SK-N-MC (cell line): ENCODE measurements at places on chromosomes 6 and 20.

GRCh38 chr20:57663241-57663640 is 43.0 kb upstream of the ZBP1 start:
- no peak for DNase-seq

DNA sequence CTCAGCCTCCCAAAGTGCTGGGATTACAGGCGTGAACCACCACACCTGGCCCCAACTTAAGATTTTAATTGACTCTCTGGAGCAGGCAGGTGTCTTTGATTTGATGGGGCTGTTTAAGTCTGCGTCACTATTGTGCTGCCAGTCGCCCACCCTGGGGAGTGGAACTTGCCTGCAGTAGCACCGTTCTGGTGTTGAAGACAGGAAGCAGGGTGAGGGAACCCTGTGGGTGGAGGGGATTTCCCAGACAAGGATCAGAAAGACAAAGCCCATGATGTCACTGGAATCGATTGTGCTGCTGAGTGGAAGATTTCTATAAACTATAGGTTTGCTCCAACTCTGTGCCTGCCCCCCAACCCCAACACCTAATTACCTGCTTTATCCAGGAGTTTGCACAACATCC is 11.0 kb downstream of the ALDH8A1 start:
- DNase-seq = no peak

- no peak for DNase-seq
Observed at GRCh38 chr6:841569-841968, 148.6 kb upstream of the EXOC2 start.

DNA sequence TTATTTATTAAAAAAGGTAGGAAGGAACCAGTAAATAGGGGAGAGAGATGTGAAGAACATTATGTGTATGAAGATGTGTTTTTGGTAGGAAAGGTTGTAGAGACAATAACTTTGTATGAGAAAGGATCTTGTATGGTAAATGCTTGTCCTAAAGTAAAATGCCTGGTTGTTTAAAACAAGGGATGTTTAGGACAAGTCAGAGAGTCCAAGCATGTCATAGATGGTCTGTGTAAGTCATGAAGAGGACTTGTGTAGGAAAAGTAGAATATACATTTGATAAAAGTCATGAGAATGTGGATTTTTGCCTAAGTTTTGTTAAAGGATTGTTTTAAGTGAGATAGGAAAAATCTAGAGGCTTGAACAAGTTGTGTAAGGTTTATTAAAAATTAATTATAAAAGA is 325.1 kb downstream of the CDH26 start:
- DNase-seq = no peak

DNA sequence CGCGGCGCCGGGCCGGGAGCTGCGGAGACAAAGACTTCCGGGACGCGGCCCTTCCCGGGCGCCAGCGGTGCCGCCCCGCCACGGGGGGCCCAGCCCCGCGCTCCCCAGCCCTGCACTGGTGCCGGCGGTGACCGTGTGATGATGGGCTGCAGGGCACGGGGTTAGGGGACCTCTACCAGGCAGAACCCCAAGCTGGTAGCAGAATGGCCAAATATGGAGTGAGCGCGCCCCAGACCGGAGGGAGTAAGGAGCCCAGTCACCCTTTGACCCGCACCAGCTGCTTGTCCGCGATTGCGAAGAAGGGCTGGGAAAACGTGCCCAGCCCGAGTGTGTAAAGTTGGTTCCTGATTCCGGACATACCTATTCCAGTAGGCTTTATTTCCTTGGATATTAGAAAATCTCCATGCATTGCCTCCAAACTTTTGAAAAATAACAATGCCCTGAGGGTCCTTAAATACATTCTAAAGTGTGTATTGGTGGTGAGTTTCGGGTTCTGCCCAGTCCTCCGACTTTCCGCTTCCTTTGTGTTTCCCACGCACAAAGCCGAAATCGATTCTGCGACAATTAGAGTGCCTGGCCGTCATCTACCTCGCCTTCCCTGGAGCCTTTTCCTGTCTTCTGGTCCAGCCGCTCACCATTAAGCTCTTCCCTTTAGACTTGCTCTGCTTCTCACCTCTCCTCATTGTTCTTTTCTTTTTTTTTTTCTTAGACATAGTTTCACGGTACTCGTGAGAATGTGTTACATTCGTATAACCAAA is 1.1 kb downstream of the ABRACL start:
- DNase-seq = no peak

DNA sequence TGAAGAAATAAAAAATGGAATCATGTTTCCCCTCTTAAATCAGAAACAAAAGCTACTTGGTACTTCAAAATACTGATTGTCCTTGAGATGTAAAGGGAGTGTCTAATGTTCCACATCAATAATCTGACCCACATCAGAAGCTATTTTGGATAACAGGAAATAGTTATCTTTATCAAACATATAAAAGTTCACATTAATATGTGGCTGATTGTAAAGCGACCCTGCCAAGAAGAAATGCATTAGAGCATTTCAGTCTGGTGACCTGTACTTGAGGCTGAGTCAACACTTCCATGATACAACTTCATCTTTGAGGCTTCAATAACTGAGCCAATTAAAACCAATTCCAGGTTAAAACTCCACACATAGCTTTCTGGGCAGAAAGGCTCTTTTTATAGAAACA is 31.8 kb downstream of the SYNE1 start:
- DNase-seq = peak; percentile 78

DNA sequence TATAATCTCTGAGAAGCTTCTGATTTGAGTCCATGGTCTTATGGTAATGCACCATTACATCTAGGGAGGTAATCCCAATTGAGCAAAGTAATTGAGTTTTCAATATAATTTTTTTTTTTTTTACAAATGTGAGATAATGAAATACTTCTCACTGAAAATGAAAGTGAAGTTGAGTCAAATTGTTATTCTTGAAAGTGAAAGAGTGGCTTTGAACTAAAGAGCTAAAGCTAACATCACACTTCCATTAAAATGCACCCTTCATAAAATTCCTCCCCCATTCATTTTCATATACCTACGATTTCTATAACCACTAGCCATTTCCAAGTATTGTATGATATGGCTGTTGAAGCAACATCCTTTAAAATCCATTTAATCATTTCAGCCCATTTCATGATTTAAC is 149.1 kb upstream of the IMPG1 start:
- DNase-seq = no peak

DNA sequence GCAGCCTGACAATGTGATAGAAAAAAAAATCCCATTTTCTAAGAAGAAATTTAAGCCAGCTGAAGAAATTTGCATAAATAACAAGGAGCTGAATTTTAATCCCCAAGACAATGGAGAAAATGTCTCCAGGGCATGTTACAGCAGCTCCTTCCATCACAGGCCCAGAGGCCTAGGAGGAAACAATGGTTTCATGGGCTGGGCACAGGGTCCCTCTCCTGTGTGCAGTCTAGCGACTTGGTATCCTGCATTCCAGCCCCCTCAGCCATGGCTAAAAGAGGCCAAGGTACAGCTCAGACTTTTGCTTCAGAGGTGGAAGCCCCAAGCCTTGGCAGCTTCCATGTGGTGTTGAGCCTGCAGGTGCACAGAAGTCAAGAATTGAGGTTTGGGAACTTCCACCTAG is 73.1 kb downstream of the C6orf118 start:
- DNase-seq = no peak

GRCh38 chr6:7628479-7628878 is 38.5 kb downstream of the SNRNP48 start:
- no peak for DNase-seq

DNA sequence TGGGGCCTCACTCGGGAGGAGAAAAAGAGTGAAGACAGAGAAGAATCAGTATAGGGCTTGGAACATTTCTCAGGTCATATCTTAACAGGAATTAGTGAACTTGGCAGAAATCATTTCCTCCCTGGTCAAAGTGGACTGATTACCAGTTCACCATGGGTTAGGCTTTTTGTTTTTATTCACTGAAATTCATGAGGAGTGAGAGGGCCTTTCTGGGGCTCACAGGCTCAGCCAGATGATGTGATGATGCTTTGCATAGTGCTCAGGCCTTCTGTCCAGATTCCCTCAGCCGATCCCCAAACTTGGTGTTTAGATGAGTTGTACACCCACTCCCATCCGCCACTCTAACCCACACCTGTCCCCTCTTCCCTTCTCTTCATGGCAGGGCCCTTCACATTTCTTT is 32.5 kb downstream of the SRSF3 start:
- DNase-seq = no peak

DNA sequence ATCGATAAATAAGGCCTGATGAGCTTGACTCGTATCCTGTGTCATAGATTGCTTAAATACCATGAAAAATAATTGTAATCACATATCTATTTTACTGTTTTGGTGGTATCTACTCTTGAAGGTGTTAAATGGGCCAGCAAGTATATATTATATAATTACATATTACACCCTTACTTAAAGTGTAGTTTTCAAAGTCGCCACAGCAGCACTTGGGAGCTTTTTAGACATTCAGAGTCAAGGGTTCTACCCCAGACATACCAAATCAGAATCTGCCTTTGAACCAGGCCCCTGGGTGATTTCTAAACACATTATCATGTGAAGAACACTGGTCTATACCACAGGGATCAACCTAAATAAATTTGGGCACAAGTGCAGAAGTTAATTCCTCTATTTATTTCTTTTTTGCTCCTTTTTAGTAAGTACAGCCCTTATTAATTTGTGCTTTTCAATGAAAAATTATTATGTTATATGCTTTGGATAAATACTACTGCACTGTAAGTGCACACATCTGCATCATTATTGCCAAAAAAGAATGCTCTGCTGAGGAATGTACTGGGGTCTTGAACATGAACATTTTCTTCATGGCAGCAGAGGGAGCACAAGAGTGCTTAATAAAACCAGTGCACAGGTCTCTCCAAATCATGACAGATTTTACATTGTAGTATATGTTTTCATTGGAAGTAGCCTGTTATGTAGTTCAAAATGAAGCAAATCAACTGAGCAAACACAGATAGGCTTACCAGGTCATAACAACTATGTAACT is 3.1 kb upstream of the ATXN1 start:
- DNase-seq = no peak

DNA sequence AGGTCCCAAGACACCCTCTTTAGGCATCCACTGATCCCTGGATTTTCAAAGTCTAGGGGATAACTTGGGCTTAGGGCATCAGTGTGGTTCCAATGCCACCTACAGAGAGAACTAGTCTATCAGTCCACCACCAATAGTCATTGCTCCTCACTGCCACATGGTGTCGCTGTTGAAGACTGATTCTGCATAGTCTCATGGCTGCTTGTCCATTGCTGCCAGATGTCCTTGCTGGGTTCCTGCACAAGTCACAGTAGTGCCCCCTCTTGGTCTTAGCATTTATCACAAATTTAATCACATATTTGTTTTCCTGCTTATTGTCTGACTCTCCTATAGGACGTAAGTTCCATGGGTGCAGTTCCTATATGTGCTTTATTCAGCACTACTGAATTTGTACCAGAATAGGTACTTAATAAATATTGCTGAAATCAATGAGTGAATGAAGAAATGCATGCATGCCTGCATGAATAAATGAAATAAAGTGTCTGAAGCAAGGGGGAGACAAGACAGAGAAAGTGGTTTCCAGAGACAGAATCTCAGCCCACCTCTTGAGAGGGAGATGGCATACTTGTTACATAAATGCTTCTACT is 45.9 kb upstream of the RALY start:
- DNase-seq = peak; percentile 28

DNA sequence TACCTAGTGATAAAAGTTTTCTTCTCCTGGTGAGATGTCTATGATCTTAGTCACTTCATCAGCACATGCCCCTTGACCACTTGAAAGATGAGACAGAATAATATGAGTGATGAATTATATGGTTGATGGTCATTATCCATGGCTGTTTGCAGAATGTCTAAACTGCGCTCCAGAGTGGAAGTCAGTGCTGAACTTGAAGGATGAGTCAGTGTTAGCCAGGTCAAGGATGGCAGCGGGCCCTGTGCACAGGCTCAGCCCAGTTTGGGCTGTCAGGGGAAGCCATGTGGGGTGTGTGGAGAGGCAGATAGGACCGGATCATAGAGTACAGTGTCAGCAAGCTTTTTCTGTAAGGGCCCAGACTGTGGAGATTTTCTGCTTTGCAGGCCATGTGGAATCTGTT is 67.2 kb upstream of the KIF25 start:
- no peak for DNase-seq

- DNase-seq = no peak
Observed at GRCh38 chr20:25259358-25259757, 11.5 kb downstream of the PYGB start.

- DNase-seq = no peak
Observed at GRCh38 chr6:166904101-166904746, 52.1 kb downstream of the RNASET2 start.

DNA sequence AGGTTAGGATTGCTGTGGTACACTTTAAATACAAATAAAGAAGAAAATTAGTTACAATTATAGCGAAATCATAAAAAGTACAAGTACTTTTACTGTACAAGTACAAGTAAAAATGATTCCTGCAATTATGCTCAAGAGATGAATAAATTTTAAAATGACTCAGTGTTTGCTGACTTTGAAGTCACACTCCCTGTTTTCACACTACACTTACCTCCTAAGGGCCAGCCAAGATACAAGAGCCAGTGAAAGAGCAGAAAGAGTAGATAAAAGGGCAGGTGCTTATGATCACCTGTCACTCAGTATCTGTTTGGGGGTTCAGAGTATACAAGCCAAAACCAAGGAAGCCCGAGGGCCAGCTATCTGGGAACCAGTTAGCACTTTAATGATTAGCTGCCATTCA is 41.0 kb upstream of the COL21A1 start:
- no peak for DNase-seq

DNA sequence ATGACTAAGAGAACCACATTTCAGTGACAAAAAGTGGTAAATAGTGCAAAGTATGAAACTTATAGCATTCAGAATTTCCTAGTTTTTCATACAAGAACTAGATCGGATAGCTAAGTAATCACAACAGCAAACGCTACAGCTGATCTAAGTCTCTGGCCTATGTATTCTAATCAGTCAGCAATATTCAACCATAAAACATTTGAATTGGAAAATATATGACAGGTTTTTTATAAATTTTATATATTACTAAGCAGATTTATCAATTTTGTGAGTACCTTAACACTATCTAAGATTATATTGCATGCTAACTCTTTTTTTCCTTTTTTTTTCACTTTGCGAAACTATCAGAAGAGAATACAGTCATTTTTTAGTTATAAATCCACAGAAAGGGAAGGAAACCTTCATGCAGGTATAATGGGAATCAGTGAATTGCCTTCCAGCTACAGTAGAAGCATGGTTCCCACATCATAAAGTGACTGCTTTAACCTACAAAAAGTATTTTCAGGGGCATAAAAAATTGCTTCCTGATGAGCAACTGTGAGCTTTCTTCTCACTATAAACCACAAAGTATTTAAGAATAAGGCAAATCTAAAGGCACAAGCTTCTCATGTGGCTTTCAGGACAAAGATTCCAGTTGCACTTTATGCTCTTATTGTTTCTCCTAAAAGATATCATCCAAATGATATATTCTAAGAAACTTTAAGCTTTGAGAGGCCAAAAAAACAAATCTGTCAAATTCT is 74.0 kb upstream of the GJE1 start:
- peak; percentile 35 for DNase-seq
